ENCODE measurements at places on chromosomes 1 and 21.

DNA sequence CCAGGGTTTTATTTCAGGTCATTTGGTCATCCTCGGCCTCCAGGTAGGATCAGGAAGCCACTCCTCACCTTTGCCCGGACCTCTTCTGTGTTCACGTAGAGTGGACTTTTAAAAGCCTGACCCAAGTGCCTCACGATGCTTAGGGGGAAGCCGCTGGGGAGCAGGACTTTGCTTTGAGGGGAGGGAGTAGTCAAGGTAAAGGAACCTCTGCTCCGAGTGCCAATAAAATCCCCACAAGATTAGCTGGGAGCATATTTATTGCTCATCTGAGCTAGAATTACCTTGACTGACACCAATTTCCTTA is 603 bp upstream of the DHRS3 start:
- no peak for DNase-seq

DNA sequence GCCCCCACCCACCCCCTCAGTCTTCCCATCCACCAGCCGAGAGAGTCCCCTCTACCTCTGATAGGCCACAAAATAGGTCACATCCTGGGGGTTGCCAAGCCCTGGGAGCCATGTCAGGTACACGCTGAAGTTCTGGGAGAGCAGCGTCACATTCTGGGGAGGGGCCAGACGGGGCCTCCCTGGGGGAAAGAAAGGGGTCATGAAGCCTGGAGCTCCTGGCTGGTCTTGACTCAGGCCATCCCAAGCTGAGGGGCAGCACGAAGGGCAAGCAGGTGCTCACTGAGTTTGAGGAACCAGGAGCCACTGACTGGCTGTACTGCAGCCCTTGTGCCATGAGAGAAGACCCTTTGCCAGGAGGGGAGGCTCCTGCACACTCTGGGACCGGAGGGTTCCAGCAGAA is 6.4 kb downstream of the IFNLR1 start:
- no peak for DNase-seq

DNA sequence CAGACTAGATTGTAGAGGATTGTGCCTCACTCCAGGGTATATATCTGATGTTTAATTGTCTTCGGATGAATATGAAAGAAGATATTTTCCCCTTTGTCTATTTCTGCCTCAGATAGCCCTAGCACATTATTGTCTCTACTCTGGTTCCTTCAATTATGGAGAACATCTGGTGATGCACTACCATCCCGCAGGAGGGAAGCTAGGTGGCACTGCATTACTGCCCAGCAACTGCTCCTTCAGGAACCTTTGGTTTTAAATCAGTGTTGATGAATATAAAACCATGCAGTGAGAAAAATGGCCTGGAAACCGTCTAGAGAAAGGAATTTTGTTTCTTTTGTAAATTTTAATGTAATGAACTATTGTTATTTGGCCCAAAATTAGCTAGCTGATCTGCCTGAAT is 68.5 kb downstream of the GPR88 start:
- DNase-seq, result no peak

DNA sequence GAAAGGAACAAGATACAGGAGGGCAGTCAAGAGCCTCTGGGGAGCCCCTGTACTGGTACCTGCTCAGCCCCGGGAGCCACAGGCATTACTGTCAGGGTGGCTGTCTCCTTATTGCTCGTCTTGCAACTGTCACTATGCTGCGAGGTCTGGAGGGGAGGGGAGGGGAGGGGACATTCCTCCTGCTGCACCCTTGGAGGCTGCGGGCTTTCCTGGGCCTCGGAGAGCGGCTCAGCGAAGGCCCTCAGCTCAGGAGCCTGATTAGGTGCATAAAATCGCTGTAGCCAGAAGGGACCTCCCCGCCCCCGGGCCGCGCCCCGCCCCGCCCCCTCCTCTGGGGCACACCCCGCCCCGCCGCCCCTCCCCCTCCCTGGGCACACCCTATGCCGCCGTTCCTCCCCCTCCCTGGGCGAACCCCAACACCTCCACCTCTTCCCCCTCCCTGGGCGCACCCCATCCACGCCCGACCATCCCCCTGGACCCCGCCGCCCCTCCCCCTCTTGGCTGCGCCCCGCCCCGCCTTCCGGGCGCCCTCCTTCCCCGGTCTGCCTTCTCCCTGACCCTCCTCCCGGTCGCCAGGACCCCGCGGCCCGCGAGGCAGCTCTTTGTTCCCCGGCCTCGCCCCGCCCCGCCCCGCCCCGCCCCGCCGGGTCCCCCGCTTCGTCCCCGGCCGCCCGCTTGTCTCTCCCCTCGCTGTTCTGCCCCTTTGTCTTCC is 35.5 kb downstream of the CACHD1 start:
- DNase-seq, result no peak

DNA sequence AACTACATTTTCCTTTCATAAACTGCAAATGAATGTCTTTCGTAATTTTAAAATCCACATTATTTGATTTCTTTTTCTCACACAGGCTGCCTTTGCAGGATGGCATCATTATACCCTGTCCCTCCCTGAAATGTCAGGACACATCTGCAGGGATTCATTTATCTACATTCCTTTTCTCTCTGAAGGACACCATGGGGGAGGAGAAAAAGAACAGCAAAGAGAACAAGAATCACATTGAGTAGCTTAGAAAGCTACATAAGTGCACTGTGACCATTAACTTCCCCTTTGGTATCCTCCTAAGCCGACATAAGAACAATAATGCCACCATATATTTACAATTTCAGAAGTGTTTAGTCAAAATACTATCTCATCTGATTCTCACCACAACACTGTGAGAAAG is 129.5 kb downstream of the PIGK start:
- DNase-seq, result no peak

- no peak for DNase-seq
Observed at GRCh38 chr1:87121711-87122163, 206.9 kb upstream of the LMO4 start.

DNA sequence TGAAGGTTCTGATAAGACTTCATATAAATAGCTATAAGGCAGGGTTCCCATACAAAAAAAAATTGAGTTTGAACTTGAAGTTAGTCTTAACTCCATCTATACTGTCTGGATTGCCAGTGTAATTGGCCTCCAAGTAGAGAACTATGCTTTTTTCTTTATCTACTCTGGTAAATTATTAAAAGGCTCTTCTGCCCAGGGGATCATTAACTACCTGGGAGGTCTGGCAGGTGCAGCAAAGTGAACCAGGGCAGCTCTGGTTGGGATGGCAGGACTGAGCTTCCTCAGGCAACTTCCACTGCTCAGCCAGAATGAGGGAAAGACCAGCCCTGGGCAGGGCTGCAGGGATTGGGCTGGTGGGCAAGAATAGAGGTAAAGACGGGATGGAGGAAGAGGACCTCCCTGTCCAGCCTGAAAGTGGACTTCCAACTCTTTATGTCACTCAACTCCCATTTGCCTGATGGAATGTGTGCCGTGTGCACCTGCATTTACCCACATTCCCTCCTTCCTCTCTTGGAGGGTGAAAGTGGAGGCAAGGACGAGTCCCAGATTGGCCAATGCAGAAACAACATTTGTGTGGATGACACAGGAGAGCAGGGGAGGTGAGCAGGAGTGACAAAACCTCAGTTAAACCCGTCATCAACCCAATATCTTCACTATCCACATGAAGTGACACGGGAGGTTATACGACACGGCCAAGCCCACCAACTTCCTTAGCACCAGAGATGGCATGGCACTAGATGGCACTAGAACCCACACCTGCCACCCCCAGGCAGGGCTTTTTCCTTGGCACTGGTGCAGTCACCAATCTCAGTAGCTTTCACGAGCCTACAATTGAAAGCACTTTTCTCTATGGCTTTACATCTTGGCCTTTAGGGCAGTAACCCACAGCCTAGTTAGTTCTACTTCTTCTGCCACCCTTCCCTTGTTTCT is 25.2 kb downstream of the CCN1 start:
- DNase-seq, result no peak

- no peak for DNase-seq
Observed at GRCh38 chr21:43021756-43022600, 47.6 kb downstream of the PKNOX1 start.

- no peak for DNase-seq
Observed at GRCh38 chr1:216325946-216326345, 97.3 kb downstream of the USH2A start.

- DNase-seq, result no peak
Observed at GRCh38 chr1:171204296-171204695, 19.2 kb downstream of the FMO2 start.

DNA sequence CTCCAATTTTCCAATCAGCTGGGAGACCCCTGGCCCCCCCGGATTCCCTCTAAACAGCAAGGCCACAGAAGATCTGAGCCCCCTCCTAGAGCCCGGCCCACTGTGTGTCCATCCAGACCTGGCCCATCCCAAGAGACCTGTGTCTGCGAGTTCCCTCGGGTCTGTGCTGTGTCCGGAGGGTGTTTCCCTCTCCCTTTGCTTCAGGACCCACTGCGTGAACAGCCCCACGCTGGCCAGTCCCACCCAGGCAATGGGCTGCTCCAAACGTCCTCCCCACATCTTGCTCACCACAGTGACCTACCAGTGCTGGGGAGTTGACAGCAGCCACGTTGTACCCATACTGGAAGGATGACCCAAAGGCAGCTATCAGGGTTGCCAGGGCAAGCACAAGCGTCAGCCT is 11.6 kb downstream of the SLC2A5 start:
- DNase-seq, result no peak

- DNase-seq, result no peak
Observed at GRCh38 chr1:184803180-184803492, 48.5 kb upstream of the EDEM3 start.

DNA sequence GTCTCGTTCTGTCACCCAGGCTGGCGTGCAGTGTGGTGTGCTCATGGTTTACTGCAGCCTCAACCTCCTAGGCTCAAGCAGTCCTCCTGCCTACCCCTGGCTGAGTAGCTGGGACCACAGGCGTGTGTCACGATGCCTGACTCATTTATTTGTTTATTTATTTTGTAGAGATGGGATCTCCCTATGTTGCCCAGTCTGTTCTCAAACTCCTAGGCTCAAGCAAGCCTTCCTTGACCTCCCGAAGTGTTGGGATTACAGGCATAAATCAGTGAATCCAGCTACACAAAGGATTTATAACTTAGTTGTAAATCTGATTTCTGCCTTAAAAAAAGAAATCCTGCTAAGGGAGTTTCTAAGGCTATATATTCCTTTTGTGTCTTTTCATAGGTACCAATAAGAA is 30.5 kb upstream of the ZNF496 start:
- DNase-seq, result no peak

- DNase-seq, result no peak
Observed at GRCh38 chr1:109443476-109443875, 17.2 kb upstream of the PSMA5 start.

- DNase-seq, result no peak
Observed at GRCh38 chr1:40583980-40584379, 52.5 kb downstream of the ZNF684 start.

GRCh38 chr1:66426239-66426853 is 107.6 kb upstream of the SGIP1 start:
- DNase-seq, result no peak

- DNase-seq, result no peak
Observed at GRCh38 chr1:98184856-98185255, 264.0 kb upstream of the DPYD start.

DNA sequence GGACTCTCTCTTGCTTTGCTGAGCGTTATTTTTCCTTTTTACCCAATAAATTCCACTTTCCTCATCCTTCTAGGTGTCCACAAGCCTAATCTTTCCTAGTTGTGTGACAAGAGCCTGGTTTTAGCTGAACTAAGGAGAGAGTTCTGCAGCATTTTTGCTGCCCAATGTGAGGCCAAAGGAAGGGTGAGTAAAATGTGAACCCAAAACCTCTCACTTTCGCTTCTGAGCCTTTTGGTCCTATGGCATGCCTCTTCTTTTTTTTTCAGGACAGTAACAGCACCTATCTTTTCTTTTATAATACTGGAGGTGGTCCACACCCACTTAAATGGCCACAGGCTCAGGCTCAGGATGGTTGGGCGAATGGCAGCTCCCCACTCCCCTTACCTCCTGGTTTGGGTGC is 111.1 kb downstream of the COP1 start:
- DNase-seq, result no peak

DNA sequence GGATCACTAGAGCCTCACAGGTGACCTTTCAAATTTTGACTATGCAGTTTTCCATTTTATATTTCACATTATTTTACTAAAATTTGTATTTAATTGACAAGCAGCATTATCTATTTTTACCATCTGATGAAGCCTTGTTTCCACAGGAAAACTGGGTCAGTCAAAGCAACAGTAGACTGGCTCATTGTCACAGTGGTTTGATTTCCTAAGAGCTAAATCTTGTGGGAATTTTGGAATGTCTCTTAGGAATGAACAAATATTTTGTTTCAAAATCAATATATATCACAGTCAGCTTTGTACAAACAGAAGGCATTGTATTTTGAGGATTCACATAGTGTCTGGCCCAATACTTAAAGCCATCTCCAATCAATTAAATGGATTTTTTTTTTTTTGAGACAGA is 152.6 kb upstream of the RNPC3 start:
- DNase-seq, result no peak

GRCh38 chr1:184838504-184838951 is 83.9 kb upstream of the EDEM3 start:
- no peak for DNase-seq

- DNase-seq, result no peak
Observed at GRCh38 chr1:117436513-117436912, 69.3 kb downstream of the MAN1A2 start.

GRCh38 chr1:8408151-8408839 is 90.4 kb downstream of the SLC45A1 start:
- no peak for DNase-seq

DNA sequence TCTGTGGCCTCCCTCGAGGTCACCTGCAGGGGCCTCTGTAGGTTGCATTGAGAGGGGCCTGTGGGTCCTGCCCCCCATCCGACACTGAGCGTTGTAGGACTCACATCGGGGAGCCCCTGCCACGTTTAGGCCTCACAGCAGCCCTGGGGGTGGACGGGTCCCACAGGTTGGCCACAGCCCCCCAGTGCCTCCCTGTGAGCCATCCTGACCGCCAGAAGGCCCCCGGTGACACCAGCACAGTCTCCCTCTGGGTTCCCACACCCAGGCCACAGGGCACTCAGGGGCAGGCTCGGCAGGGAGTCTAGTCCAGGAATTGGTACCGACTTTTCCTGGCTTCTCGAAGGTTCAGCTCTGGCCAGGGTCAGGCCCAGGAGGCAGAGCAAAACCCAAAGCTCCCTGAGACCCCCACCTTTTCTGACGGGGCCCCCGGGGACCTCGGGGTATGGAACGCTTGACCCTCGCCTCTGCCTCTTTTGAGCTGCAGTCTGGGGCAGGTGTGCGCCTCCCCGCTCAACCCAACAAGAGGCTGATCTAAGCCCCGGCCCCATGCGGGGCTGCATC is 13.9 kb upstream of the POFUT2 start:
- DNase-seq, result no peak

- DNase-seq, result no peak
Observed at GRCh38 chr1:112395256-112395820, 676 bp upstream of the CTTNBP2NL start.

DNA sequence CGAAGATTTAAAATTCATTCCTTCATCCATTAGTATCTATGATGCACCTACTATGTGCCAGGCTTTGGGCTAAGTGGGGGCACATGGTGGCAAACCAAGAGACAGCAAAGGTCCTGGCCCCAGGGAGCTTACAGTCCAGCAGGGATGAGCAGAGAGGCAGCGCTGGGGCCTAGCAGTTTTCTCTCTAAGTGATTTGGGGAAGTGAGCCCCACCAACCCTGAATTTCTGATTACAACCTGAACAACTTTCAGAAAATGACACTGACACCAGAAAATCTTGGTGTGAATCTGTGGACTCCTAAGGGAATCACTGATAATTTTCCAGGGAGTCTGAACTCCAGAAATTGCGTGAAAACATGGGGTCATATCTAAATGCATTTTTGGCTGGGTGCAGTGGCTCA is 111.5 kb downstream of the CAPN8 start:
- no peak for DNase-seq

GRCh38 chr1:170306948-170307347 is 161.2 kb downstream of the NTMT2 start:
- DNase-seq, result no peak
